T47D (cell line): ENCODE measurements at places on chromosomes 6 and 20.

GRCh38 chr6:21478411-21478810, 115.1 kb upstream of the SOX4 start:
- DNase-seq, result no peak

DNA sequence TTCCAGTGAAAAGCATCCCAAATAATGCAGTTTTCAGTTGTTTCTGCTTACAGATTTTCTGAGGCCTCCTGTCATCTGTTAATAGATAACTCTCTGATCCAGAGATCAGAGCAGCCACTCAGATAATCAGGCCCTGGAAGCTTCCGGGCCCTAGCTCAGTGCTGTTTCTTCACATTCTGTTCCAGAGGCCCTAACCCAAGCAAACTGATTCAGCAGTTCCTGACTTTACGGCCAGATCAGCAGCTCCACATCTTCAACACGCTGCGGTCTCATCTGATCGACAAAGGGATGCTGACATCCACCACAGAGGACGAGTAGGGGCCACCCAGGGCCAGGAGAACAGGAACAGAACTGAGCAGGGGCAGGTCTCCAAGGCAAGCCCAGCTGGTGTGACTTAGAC, 63.1 kb downstream of the CDS2 start:
- DNase-seq, result no peak

- DNase-seq, result no peak
These were observed 753 bp upstream of the PERP start for GRCh38 chr6:138107752-138108592.

DNA sequence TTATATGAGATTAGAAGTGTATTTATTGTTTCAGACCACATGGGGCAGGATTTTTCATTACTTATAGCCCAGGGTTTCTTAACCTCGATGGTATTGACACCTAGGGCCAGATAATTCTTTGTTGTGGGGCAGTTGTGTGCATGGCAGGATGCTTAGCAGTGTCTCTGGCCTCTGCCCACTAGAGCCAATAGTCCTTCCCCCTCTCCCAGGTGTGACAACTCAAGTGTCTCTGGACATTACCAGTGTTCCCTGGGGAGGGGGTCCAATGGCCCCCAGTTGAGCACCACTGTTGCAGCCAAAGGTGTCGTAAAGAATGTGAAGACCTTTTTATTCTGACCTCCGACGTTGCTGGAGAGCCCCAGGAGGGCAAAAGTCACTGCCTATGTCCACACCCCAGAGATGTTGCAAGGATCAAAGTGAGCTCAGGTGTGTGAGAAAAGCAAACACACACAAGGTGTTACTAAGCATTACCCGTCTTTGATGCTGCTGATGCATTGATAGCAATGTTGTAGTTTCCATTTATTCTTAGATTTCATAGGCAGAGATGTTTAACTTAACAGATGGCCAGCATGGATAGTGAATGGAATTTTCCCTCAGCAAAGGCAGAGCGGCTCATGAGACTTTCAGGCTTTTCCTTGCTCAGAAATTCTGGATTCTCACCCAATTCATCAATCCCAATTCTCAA, 22.2 kb downstream of the BANF2 start:
- DNase-seq, result peak; percentile 35

GRCh38 chr6:12182676-12183075, 107.5 kb upstream of the EDN1 start:
- no peak for DNase-seq

GRCh38 chr6:157864185-157864761, 41.2 kb downstream of the SNX9 start:
- no peak for DNase-seq

DNA sequence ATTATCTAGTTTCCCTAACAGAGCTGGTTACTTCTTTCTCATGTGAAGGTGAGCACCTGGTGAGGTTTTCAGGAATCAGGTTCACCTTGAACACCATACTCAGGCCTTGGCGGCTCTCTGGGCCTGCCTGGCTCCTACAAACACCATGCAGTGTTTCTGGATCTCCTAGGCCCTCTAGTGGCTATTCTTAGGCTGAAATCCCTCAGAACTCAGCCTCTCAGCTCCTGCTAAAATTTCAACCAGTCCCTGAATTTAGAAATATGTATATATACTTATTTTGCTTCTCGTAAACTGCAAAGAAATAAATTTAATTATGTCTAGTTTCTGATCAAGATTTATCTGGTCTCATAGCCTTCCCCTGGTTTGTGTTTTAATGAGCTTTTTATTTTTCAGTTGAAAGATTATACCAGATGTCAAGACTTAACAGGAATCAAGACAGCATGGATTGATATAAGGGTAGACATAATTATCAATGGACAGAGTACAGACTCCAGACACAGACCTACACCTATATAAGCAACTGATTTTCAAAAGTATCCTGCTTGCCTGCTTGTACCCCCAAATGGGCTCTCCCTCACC, 55.9 kb downstream of the ANKEF1 start:
- peak; percentile 21 for DNase-seq

GRCh38 chr6:147805155-147805554, 296.7 kb downstream of the SAMD5 start:
- DNase-seq, result no peak

DNA sequence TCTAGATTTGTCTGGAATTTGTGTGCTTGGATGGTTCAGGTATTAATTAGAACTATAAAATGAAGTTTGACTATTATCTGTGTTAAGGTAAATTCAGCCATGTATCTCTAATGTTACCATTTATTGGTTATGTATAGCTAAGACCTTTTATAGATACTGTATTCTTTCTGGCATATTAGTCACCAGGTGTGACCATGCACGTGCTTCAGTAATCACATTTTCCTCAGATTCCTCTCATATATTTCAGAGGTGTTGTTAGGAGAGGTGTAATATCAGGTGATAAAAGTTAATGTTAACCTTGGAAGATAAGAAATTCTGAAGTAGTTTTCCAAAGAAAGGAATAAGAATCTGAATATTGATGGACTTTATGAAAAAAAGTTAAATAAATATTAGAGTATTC, 194.5 kb upstream of the KHDRBS2 start:
- no peak for DNase-seq

DNA sequence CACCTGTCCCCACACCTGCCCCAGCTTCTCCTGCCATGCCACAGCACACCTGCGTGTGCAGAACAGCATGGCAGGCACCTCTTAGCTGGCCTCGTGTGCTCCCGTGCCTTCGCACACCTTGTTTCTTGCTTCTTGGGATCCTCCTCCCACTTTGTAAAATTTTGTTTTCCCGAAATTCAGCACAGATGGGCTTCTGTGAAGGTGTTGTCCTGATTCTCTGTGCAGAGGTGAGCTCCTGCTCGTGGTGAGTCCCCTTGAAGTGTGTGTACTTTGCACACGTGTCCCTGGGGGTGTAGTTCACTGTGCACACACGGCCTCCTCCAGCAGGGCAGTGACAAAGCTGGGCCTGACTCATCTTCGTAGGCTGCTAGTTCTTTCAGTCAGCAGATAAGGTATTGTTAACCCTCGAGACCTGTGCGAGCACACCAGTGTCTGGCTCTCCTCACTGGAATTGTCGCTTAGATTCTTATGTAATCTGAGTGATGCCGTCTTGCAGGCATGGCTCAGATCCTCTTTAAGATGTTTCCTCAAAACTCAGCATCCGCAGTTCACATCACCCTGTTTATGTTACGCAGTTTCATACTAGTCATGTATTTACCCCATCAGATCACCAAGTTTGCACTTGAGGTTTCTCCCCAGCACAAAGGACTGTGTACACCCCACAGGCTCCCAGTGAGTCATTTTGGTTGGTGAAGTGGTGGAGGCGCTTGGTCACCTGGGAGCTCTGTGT, 77.7 kb downstream of the CDYL start:
- no peak for DNase-seq

- DNase-seq, result no peak
These were observed 18.3 kb downstream of the KIAA1586 start for GRCh38 chr6:57064809-57065208.

DNA sequence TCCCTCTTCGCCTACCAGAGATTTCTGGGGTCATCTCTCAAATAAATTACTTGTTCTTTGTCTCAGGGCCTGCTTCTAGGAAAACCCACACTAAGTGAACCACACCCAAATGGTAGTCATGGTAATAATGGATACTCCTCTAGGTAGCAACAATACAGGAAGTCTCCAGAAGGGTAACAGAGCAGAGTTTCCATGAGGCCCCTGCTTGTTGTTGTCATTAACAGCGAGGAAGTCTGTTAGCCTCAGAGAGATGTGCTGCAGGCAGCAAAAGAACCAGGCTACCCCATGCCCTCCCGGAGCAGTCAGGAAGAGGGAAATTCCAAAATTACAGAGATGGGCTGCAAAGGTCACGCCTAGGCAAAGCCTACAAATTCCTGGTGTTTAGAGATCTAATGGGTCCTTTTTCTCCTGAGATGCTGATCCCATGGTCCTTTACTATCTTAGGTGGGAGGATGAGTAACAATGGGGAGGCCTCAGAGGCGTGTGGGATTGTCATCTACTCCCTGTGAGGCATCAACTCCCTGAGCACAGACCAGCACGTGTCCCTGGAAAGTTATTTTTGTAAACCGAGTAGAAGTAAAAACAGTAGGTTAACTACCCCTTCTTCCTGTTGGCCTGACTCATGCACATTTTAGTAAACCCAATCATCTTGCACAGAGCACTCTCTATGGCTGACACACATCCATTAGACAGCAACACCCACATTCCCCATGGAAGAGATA, 10.1 kb downstream of the ISM1 start:
- DNase-seq, result no peak

DNA sequence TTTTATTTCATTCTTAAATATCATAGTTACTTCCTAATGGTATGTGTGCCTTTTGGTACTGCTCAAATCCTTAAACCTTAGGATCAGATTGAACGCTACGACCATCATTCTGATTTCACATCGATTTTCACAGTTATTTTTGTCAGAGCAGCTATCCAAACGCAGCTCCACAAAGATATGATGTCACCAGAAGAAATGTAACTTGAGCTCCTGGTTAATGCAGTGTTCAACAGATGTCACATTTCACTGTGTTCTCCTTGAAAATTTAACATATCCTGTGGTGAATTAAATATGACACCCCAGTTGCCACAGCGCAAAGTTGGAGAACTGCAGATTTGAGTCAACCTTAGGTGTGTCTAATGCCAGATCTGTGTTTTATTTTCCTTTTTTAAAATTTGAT, 81.4 kb downstream of the CTNNBL1 start:
- DNase-seq, result no peak

DNA sequence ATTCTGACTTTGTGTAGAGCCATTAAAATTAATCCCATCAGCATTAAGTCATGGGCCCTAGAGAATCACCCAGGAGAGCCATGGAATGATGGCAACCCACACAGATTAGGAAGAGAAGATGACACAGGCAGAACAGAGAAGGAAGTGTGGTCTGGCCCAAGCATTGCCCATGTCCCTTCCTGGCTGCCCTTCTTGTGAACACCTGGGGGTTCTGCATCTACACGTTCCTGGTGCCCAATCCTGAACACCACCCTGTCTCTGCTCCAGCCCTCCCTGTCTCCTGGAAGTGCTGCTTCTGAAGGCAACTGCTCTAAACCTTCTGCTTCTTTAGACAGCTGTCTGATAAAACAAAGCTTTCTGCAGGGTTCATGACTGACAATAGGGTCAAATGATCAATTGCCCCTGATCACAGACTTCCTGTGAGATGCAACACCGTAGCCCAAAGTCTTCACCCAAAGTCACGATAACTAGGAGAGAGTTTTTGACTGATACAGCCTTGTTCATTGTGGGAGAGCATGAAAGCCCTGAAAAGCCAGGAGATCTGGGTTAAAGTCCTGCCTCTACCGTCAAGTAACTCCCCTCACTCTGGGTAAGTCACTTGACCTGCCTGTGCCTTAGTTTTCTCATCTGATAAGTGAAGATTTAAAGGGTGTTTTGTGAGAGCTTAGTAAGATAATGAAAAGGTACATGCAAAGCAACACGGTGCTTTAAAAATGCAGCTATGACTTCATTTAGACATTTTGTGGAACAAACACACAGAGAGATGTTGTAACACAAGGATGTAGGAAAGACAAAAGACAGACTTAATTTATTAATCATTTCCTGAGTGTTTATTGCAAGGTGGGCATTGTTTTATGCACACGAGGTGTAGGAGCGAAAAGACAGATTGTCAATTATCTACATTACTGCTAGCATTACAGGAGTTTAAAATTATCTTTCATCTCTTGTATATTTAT, 291.2 kb upstream of the STXBP5 start:
- DNase-seq, result no peak

DNA sequence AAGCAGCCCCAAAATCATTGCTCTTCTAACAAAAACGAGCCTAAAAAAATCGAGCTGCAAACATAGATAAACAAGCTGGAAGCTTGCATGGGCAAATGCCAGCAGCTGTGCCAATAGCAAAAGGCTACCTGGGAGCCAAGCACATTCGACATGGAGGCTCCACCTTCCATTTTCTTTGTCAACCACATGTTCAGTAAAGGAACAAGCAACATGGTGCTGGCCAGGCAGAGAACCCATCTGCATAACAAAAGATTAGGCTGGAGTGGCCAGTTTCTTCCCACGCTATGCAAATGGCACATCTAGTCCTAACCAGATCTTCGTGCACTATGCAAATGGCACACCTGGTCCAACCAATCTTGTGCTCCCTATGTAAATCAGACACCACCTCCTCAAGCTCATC, 110.5 kb downstream of the KIF16B start:
- no peak for DNase-seq

- no peak for DNase-seq
These were observed 24.5 kb downstream of the JARID2 start for GRCh38 chr6:15270402-15270801.

GRCh38 chr20:40282941-40283340, 406.1 kb downstream of the MAFB start:
- no peak for DNase-seq

- no peak for DNase-seq
These were observed 613.7 kb upstream of the FLRT3 start for GRCh38 chr20:14951105-14951504.

GRCh38 chr6:54595844-54596243, 250.7 kb upstream of the FAM83B start:
- DNase-seq, result no peak

DNA sequence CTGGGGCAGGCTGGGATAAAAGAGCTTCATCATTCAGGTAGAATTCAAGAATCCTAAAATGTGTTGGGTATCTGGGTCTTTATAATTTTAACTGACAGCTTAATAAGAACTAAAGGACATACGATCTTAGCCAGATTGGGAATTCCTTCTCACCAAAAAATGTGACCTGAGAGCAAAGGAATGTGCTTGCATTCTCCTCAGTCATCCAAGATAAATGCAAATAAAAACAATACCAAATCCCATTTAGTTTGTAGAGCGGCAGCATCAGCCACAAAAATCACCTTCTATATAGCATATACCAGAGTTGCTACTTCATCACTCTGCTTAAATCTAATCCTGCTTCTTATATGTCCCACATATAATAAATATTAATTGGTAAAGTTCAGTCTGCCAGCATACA, 16.9 kb downstream of the USP49 start:
- peak; percentile 42 for DNase-seq

- DNase-seq, result no peak
These were observed 32.3 kb upstream of the LGSN start for GRCh38 chr6:63352069-63352543.

DNA sequence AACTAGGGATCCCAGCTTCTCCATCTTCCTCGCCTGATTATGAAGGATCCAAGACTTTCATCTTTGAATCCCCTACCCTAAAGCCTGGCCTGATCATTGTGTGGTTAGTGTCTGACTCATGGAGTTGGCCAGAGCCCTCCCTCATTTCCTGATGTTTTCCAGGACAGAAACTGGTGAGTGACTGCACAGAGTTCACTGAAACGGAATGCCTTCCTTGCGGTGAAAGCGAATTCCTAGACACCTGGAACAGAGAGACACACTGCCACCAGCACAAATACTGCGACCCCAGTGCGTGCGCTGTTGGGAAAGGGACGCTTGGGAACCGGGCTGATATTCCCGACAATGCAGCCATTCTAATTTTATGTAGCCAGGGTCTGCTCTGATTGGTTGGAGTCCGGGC, 4.0 kb downstream of the CD40 start:
- DNase-seq, result no peak
